NCI-H774 (cell line): ENCODE measurements at places on chromosomes 6 and 20.

GRCh38 chr6:83352424-83353061 lies 78.3 kb downstream of the ME1 start:
- DNase-seq, result no peak

GRCh38 chr6:36817847-36818246 lies 21.4 kb downstream of the CPNE5 start:
- no peak for DNase-seq

DNA sequence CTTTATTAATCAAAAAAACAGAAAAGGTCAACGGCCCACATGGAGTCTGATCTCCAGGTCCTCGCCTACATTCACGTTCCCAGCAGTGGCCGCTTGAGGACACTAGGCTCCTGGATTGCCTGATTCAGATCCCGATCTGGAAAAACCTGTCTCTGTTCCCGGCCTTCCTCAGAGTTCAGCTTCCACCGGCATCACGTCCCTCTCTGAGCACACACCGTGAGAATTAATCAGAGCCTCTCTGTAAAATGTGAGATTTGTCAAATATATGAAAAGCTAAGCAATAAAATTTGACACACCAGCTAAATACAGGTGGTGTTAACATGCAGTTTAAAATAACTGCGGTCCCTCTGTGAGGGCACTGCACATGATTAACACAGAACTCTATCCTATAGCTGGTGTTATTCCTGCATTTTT lies 122.8 kb upstream of the COL21A1 start:
- peak; percentile 63 for DNase-seq

- DNase-seq, result peak; percentile 73
Measured at GRCh38 chr6:15761045-15761502, 98.2 kb upstream of the DTNBP1 start.

DNA sequence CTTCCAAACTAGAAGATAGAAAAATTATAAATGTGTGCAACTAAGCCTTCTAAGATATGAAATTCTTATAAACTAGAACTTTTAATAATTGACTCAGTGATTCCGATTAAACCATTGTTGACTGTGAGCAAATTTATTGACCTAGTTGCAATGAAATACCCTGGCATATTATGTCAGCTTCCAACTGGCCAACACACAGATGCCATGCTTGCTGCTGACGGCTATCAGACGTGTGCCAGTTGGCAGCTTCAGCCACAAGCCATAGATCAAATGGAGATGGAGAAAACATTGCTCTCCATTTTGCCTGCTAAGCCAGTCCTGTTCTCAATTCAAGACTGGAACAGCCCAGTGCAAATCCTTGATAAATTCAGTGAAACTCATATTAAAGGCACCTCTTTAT lies 101.7 kb upstream of the HDGFL1 start:
- DNase-seq, result peak; percentile 25

DNA sequence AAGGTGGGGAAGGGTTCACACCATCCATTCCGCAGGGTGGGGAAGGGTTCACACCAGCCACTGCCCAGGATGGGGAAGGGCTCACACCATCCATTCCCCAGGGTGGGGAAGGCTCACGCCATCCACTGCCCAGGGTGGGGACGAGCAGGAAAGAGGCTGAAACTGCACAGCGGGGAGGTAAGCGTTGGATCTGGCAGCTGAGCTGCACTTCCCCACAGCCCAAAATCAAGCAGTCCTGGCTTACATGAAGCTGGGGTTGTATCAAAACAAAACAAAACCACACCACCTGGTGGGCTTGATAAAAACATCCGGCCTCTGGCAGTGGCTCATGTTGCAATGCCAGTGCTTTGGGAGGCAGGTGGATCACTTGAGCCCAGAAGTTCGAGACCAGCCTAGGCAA lies 268.5 kb downstream of the TAF4 start:
- no peak for DNase-seq

- DNase-seq, result no peak
Measured at GRCh38 chr6:52620055-52620905, 43.4 kb upstream of the TRAM2 start.

DNA sequence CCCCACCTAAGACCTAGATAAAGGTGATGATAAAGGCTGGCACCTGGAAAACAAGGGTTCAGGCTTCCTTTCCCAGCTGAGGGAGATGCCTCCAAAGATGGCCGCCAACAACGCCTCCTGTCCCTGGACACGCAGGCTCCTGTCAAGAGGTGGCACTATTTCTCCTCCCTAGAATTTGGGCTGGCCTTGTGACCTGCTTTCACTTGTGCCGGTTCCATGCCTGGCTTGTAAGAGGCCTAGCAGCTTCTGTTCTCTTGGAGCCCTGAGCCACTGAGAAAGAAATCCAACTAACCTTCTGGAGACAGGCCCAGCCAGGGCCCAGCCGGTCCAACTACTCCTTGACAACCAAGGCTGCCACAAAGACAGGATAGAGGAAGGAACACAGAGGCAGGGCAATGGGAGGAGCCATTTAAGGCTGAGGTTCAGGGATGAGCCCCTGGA lies 60.2 kb upstream of the RALY start:
- DNase-seq, result peak; percentile 9

DNA sequence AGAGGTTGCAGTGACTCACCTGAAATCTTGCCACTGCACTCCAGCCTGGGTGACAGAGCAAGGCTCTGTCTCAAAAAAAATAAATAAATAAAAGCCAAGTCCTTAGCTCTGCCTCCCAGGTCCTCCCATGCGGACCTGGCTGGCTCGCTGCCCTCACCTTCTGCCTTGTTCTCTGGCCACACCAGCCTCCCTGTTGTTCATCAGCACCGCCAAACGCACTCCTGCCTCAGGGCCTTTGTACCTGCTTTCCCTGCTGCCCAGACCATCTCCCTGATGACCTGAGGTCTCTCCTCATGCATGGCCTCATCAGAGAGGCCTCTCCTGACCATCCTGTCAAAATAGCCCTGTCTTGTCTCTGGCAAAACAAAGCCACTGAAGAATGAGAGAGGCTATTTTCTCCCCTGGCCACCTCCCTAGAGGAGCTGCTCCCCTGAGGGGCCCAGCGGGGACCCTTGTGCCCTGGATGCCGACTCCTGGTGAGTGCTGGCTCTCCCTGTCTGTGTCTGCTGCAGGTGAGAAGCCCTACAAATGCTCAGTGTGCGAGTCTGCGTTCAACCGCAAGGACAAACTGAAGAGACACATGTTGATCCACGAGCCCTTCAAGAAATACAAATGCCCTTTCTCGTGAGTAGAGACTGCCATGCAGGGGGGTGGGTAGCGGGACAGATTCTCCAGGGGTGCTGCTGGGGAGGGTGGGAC lies 22.6 kb upstream of the CHMP4B start:
- DNase-seq, result no peak

DNA sequence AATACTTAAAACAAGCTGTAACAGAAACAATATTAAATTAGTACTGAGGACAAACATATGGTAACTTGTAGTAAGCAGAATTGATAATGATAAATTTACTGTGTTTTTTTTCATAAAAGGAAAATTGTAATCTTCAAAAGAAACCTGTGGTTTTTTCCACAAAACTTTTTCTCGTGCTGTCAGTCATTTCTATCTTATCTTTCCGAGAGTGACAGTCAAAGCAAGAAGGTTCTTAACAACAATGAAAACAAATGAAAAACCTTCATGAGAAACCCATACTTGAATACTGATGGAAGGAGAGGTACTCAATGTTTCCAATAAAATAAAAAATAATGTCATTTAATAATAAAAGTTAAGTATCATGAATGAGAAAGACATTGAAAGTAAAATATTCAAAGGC lies 174.0 kb downstream of the TBC1D32 start:
- DNase-seq, result no peak

GRCh38 chr20:56736285-56736857 lies 107.3 kb downstream of the TFAP2C start:
- DNase-seq, result no peak

DNA sequence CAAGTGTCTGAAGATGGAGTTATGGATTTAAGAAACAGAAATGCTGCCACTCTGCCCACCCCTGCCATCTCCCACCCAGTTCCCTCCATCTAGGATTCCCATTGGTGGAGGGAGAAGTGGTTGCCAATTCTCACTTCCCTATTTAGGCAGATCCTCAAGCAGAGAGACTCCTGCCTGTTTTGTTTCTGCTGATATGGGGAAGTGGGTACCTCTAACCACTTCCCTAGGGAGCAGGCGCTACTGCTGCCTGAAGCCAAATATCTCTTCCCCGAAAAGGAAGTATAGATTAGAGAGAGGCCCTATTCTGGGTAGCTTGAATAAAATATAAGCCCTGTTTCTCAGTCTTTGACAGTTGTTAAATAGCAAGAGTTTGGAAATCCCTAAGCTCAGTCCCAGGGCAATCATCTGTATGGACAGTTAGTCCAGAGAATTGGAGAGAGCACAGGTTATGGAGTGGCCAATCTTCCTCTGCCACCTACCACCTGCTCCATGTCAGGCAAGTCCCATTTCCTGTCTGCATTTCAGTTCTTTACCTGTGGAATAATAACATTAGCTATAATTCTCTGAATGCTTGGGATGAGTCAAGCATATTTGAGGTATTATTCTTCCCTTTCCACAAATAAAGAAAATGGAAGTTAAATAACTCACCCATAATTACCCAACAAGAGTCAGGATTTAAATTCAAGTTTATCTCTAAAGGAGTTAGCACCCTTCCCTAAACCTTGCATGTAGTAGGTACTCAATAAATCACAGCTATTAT lies 2.6 kb upstream of the ADGB start:
- no peak for DNase-seq

- DNase-seq, result no peak
Measured at GRCh38 chr6:39169448-39170344, 54.7 kb upstream of the SAYSD1 start.

DNA sequence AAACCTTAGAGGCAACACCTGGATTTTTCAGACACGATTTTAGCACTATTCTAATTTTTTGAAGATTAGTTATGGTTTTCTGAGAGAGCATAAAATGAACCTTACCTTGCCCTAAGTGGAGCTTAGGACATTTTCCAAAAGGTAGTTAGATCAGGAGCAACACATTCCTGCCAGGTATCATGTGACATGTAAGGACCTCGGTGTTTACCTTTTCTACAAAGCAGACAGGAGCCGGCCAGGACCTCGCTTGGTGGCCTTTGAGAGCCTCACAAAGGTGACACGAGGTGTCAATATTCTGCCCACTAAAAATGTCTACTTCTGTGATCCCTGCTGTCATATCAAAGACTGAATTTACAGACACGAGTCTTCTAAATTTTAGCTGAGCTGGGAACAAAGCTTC lies 174.9 kb downstream of the SMOC2 start:
- DNase-seq, result peak; percentile 29

DNA sequence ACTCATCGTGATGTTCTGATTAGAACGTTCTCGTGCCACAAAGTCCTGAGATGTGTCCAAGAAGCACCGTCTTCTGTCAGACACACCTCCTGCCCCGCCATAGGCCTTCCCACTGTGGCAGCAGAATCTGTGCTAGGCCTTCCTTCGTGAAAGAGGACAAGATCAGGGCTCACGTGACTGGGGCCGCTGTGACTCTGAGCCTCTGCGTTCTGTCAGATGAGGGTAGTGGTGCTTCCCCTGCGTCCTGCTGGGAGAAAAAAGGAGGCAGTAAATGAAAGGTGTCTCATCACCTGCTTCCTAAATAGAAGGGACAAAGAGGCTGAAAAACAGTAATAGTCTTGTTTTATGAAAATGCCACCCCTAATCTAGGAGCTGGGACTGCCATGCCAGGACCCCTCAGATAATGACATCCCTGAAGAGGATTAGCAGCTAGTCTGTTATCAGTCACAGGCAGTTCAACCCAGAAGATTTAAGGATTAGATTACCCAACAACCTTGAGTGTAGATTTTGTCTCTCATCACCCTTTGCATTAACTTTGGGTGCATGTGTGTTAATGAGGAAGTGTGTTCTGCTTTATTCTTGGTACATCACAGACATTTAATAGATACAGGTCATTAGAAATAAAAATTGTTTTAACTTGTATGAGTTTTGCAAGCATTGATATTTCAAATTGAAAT lies 4.1 kb downstream of the DNAJC5 start:
- DNase-seq, result no peak

DNA sequence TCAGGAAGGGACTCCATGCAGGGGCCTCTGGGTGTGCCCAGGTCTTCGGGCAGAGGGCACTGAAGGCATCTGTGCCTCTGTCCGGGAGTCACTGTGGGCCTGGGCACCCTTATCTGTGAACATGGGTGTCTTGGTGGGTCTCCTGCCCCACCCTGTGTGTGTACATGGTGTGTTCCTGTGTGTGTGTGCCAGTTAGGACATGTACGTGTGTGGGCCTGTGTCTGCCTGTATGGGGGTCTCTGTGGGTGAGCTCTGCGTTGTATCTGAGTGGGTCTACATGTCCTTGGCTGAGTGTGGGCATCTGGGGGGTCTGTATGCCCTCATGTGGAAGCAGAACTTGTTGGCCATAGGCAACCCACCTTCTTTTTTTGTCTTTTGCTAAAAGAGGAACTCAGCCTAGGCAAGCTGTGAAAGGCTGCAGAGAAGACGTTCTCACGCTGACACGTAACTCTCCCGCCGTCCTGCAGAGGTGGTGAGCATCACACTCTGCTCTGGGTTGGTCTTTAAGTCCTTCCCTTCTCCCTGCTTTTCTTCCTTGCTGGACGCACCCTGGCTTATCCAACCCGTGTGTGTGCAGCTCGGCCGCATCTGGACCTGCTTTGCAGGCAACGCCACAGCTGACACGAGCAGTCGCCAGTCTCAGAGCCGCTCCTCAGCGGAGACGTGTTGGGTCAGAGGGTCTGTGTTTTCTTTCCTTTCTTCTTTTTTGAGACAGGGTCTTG lies 532 bp upstream of the NPBWR2 start:
- DNase-seq, result no peak

DNA sequence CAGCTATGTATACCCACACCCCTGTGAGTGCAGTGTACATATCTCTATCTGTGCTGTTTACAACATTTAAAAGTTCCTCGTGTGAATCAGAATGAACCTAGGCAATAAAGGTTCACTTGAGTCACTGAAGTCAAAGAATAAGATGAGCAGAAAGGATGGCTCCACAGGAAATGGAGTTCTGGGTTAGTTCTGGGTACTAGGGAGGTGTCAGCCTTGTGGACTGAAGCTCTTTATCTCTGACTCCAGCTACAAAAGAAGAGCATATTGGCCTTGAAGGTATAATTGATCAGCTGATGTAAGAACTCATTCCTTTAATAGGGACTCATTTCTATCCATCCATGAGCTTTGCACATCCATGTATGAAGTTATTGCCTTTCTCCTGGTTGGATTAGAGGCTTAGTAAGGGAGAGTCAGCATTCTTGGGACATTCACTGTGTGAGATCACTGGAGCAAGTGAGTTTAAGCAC lies 73.9 kb upstream of the BACH2 start:
- DNase-seq, result no peak

DNA sequence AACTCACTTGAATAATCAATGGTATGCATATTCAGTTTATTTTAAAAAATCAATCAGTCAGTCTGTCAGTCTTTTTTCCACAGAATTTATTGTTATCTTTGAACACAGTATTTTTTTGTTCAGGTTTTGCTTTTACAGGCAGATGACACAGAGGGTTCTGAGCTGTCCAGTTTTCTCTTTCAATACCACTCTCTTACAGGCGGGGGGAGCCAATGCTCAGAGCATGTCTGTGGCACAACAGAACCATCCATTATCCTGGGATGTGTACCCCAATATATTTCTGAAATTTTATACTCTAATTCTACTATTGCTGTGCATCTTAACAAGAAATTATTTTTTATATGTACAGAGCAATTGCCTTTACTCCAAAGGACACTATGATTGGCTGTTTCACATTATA lies 21.2 kb downstream of the ROS1 start:
- DNase-seq, result no peak

GRCh38 chr6:6225885-6226529 lies 94.5 kb downstream of the F13A1 start:
- peak; percentile 4 for DNase-seq
